NCI-H226 (cell line): ENCODE measurements at places on chromosomes 3 and 15.

GRCh38 chr3:97256060-97256459 lies 441.7 kb downstream of the EPHA6 start:
- DNase-seq, result peak; percentile 5

DNA sequence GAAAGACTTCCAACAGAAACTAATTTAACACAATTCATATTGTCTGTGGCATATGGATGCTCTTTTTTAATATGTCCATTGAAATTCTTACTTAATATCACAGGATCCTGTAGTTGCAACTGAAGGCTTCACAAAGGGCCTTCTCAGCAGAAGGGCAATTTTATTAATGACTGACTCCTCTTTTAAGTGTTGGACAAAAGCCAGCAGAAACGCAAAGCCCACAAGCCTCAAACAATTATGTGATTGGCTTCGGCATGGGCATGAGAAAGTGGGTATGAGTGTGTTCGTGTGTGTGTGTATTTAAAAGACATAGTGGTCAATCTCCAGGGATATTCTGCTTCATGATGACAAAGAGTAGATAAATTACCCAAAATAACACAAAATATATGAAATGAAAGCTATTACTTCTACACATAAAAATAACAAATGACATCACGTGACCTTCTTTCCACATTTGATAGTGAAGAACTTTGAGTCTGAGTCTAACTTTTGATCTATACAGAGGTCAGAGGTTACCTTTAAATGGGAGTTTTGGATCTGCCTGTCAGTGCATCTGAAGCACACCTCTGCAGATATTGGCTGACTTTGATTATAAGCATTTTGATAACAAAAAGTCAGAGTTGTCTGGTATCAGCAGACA lies 496.9 kb downstream of the CADM2 start:
- no peak for DNase-seq

DNA sequence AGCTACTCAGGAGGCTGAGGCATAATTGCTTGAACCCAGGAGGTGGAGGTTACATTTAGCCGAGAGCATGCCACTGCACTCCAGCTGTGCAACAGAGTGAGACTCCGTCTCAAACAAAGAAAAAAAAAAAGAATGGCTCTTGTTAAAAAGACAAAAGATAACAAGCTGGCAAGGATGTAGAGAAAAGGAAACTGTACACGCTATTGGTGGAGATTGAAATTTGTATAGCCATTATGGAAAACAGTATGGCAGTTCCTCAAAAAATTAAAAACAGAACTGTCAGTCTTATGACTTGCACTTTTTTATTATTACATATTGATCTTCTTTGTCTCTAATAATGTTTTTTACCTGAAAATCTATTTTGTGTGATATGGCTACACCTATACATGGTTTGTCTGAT lies 41.9 kb downstream of the MEX3B start:
- DNase-seq, result no peak

DNA sequence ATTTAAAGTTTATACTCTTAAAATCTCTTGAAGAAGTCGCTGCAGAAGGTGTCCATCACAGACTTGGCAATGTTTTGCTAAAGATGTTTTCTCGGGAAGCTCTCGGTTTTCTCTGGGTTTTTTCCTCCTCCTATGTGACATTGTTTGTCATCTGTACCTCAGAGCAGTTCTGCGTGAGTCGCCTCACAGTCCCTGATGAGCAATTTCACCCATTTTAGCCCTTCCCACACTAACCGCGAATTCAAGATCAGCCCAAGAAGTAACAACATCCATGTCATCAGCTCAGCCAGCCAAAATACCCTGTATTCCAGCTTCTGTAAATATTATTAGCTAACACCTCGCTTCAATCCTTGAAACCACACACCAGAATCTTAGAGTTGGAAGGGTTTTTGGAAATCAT lies 224.3 kb upstream of the SETMAR start:
- DNase-seq, result no peak

DNA sequence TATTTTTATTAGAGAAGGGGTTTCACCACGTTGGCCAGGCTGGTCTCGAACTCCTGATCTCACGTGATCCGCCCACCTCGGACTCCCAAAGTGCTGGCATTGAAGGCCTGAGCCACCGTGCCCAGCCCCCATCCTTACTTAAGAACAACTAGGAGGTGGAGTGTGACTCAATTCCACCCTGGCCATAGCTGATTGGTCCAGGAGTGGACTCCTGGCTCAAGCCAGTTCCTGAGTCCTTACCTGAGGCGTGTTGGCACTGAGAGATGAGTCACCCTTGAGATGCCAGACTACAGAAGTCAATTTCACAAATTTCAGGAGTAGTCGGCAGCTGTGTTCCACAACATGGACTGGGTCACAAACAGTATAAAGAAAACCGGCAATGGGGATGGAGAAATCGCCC lies 124.2 kb downstream of the SHQ1 start:
- DNase-seq, result peak; percentile 62

DNA sequence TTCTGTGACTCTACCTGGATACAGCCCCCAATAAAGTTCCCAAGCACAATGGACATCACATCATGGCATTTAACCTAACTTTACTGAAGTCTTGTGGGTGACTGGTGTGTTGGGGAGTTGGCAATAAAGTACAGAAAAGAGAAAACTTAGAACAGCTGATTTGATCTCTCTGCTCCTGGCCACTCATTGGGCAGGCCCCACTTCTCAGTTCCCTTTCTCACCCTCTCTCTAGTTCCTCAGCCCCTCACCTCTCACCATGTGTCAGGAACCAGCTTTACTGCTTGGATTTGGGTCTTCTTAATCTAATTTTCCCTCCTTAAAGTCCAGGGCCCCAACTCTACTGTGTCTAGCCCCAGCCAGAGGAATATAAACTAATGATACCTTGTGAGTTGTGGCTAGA lies 713 bp upstream of the MUC13 start:
- no peak for DNase-seq

GRCh38 chr3:51966922-51967383 lies 301 bp downstream of the PCBP4 start:
- no peak for DNase-seq
